ENCODE measurements at places on chromosomes 5 and 9.

DNA sequence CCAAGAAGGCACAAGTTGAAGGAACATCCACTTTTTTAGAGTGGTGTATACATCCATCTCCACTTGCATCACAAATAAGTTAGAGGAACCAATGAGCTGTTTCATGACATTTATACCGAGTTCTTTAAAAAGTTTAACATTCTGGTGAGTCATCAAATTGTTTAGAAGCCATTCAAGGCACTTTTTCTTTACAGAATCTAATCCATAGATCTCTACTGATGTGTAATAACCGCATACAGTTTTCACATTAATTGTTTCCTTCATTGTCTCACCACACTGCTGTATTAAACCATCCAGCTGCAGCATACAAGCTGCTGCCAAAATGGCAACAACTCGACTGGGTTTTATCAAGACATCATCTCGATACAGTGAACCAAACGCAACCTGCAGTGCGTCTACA is 744 bp downstream of the GMCL2 start:
- DNase-seq = no peak

DNA sequence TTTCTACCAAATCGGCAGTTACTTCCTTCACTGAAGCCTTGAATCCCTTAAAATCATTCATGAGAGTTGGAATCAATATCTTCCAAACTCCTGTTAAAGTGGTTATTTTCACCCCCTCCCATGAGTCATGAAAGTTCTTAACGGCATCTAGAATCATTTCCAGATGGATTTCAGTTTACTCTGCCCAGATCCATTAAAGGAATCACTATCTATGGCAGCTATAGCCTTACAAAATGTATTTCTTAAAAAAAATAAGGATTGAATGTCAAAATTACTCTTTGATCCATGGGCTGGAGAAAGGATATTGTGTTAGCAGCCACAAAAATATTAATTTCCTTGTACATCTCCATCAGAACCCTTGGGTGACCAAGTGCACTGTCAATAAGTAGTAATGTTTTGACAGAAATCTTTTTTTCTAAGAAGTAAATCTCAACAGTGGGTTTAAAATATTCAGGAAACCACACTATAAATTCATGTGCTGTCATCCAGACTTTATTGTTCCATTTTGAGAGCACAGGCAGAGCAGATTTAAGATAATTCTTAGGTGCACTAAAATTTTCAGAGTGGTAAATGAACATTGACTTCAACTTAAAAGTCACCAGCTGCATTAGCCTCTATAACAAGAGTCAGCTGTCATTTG is 767.7 kb downstream of the DTWD2 start:
- DNase-seq = no peak

DNA sequence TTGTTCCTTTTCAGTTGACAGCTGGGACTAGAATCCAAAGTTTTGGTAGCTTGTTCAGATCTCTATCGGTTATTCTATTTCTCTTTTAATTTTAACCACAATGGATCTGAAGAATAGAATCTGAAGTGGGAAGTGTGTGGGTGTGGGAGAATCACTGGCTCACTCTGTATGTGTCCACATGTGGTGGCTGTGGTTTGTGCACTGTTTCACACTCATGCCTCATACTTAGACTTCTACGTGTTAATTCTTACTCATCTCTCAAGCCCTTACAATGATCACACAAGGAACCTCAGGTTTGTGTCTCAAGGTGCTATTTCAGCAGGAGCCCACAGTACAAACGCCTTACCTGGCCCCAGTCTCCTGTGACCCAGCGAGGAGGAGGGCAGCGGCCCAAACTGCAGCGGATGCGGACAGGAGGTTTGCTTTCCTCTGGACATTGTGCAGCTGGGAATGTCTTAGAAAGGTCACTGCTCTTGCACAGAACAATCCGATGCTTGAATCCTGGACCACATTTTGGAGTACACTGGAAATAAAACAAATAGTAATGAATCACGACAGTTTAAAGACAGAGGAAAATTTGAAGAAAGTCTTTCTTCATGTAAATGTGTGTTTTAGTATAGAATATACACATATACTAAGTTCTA is 309.1 kb downstream of the ADAMTS6 start:
- no peak for DNase-seq

GRCh38 chr5:177023303-177023664 is 788 bp downstream of the ZNF346 start:
- DNase-seq = no peak

DNA sequence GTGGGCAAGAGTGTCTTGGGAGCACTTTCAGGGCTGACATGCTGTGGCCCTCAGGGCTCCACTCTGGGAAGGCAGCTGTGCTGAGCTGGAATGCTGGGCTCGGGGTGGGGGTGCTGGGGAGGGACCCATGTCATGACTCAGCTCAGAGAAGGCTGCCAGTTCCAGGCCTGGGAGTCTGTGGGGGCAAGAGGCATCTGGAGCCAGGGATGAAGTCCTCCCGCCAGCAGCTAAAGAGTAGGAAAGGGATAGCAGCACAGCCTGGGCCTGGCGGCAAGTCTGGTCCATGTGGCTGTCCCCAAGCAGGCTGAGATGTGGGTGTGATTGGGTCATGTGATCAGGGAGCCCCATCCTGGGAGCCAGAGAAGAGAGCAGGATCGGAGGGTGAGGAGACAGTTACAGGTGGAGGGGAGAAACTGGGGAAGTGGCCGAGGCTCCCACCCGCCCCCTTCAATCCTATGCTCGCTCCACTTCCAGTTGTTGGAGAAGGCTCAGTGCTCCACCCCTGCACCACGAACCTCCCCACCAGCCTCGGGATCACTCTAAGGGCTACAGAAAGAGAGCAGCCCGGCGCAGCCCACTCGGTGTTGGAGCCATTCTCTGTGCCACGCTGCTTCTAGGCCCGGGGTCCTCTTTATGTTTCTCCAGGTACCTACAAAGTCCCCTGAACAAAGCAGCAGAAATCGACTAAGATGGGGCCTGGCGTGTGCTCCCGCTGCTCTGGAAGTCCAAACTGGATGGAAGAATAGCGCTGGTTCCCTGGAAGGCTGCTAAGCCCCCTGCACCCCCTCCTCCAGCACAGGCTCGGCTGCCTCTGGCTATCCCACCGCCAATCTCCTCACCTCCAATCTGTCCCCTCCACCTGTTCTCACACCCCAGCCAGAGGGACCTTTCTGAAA is 12.0 kb downstream of the PDGFRB start:
- DNase-seq = peak; percentile 85

- no peak for DNase-seq
Measured at GRCh38 chr5:160514866-160515265, 93.2 kb downstream of the PTTG1 start.
